ENCODE measurements at places on chromosomes 2 and 18. TPM values are rescaled to one million over a fixed set of nuclear protein-coding genes. Genes with fewer than 3 reads are reported as not detected.

Gene CCDC85A
- 0.19 TPM for total RNA-seq

Gene ASAP2
- 83.4 TPM for total RNA-seq

Gene FOSL2
- 25.6 TPM for total RNA-seq

Gene ASB18
- not detected for total RNA-seq

Gene ACKR3
- 6.0 TPM for total RNA-seq

Gene CHRND
- not detected for total RNA-seq

Gene INHBB
- 0.12 TPM for total RNA-seq

Gene PSTPIP2
- 2.7 TPM for total RNA-seq

Gene ALPP
- total RNA-seq, result not detected

Gene KIAA2012
- not detected for total RNA-seq

Gene DNAJC5G
- not detected for total RNA-seq

Gene SKA1
- 8.0 TPM for total RNA-seq

Gene TRABD2A
- 0.66 TPM for total RNA-seq

Gene TMEM178A
- 1.5 TPM for total RNA-seq

Gene DQX1
- total RNA-seq, result 0.12 TPM

Gene PTPRM
- total RNA-seq, result 100 TPM

Gene PIAS2
- 14.1 TPM for total RNA-seq

Gene FOXD4L1
- total RNA-seq, result 0.06 TPM

Gene AKAIN1
- total RNA-seq, result not detected

Gene DUSP28
- 3.4 TPM for total RNA-seq

Gene LYG1
- not detected for total RNA-seq

Gene POLR1B
- 13.5 TPM for total RNA-seq

Gene PLEKHH2
- total RNA-seq, result 1.9 TPM

Gene ANKAR
- total RNA-seq, result 11.6 TPM

Gene FARSB
- total RNA-seq, result 10.1 TPM

Gene LINC00305
- total RNA-seq, result not detected

Gene FIGN
- 1.3 TPM for total RNA-seq
